Mesenteric fat pad (tissue), 1 donor: ENCODE measurements at places on chromosomes 1 and 21.

DNA sequence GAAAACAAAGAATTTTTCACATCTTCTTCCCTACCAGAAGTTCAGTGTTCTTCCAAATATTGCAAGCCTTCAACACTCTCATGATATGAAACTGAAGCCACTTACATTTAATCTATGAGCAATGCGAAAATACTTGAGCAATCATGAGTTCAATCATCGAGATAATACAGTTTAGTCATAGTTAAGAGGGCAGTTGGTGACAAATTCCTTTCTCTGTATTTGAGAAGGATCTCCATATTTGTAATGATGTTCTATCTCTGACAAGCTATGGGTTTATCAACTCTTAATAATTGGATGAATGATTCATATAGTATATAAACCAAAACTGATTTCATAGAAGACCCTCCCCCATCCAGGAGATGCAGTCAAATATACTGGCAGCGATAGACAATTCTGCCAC, 29.7 kb upstream of the PYHIN1 start:
- DNase-seq, result no peak

GRCh38 chr1:84635429-84635828, 54.8 kb downstream of the SSX2IP start:
- DNase-seq, result no peak

GRCh38 chr1:101237229-101237837, 514 bp downstream of the S1PR1 start:
- DNase-seq, result no peak

DNA sequence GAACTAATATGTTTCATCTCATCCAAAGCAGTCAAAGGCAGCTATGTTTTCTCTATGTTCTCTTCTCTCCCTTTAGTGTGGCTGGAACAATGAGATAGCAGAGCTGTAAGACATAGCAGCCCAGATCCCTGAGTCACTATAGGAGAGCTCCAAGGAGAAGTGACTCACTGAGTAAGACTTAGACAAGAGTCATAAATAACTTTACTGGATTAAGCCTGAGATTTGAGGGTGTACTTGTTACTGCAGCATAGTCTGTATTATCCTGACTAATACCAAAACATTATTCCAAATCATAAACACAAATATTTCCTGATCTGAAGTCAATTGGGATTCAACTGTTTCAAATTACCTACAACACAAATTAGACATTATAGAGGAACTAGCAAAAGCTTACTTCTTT, 3.9 kb downstream of the KRTAP19-8 start:
- no peak for DNase-seq

GRCh38 chr1:15065736-15066135, 87.8 kb upstream of the TMEM51 start:
- DNase-seq, result no peak

DNA sequence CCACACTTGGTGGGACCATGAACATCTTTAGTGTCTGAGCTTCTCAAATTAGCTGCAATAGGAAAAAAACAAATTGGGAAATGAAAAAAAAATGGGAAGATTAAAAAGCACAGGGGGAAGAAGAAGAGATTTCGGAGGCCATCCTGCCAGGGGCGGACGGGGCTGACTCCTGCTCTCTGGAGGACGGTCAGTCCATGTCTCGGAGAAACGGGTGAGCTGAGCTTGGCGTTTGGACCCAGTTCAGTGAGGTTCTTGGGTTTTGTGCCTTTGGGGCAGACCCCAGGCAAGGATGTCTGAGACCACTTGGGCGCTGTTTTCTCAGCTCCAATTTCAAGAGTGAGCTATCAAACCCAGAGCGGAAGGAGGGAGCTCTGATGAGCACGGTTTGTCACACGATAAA, 123.9 kb downstream of the PRDM2 start:
- peak; percentile 47 for DNase-seq

GRCh38 chr1:79568411-79568810, 561.9 kb upstream of the ADGRL4 start:
- no peak for DNase-seq

- DNase-seq, result no peak
Observed at GRCh38 chr1:230379928-230380327, 46.2 kb downstream of the PGBD5 start.

DNA sequence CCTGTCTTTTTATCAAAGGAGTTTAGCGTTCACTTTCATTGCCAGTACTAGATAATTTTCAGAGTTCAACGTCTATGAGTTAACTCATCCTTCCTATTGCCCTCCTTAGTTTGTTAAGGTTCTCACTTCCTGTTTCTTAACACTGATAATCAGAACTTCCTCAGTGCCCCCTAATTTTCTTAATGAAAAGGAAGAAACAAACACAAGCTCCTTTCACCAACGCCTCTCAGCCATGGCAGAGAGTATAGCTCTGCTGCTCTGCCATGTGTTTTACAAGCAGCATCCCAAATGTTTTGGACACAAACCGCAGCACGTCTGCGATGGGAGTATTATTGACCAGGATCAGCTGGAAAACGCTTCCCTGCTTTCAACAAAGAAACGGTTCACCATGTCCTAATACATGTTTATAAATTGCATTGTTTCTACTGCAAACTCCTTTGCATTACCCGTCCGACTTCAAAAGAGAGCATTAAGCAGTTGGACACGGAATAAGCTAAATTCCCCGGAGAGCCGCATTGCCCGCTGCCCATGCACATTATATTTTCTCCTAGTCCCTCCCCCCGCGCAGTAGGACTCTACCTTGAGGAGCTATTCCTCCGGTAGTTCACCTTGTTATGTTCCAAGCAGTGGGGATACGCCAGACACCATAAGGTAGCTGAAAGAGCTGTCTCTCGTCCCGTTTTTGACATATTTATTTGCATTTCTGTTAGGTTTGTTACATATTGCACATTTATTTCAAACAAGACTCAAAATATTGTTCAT, 561 bp downstream of the OLFM3 start:
- no peak for DNase-seq

- peak; percentile 68 for DNase-seq
Observed at GRCh38 chr21:33033094-33033951, 7.6 kb downstream of the OLIG2 start.

DNA sequence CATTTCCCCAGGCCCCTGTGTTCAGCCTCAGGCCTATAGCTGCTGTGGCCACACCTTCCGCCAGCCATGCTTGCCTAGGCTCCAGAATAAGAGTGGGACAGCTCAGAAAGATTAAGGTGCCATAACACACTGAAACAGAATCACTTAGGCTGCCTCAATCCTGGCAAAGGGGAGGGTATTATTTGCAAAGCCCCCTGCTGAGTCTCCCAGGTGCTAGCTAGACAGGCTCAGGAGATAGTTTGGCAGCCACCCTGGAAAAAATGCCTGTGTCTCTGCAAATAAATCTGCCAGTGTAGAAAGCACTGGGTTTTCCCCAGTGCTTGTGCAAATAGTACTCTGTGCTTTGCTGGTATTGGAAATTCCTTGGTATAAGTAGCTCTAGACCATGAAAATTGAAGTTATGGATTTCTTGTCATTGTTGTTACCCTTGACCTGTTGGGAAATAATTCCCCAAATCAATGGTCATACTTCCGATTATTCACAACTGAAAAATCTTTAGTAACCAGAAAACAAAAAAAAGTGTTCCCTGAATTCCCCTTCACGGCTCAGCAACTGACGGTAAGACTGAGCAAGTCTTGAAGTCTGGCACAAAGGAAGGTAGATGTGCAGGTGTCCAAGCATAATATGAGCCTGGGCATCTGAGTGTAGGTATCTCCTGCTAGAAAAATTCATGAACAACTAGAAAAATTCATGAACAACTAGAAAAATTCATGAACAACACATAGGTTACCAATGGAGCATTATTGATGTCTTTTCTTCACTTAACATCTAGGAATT, 56.9 kb downstream of the PROX1 start:
- DNase-seq, result no peak

GRCh38 chr1:29855561-29856160, 619.3 kb downstream of the PTPRU start:
- no peak for DNase-seq

DNA sequence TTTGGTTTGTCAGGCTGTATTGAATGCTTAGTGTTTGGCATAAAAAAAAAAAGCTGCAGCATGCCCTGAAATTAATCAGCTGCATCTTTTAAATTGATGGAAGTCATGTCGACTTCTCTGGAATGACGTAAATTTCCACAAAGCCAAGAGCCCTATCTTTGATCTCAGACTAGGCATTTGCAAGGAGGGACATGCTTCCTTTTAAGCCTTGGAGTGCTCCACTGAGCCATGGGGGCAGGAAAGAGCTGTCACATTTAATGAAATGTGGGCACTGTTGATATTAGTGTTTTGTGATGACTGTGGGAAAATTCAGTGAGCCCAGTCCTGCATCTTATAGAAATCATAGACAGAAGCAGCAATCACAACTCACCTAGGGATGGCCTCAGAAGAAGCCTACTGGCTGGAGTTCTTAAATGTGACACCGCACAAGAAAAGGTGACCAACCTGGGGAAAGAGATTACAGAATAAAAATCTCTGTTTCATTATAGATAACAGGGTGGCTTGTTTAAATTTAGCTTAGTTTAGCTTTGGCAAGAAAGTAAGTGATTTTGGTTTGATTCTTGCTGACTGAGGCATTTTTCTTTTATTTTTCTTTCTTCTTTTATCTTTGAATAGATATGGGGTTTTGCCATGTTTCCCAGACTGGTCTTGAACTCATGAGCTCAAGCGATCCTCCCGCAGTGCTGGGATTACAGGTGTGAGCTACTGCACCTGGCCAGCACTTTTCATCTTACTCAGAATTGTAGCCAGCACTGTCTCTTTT, 188.2 kb downstream of the HHAT start:
- DNase-seq, result no peak

GRCh38 chr1:72000809-72001208, 281.5 kb downstream of the NEGR1 start:
- DNase-seq, result no peak

DNA sequence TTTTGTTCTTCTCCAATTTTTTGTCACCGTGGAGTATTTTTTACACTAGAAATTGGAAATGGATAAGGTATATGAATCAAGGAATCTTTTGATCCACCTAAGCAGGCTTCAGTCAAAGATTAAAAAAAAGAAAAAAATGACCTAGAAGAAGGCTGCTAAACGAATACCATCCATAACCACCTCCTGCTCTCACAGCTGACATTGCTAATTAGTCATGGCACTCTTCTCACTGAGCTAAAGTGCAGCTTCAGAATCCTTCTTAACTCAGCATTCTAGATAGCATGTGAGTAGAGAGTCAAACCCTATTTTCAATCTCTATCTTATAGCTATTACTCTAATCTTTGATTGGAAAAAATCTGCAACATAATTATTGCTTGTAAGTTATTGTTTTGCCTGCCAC, 40.2 kb upstream of the ST6GALNAC5 start:
- DNase-seq, result no peak

- no peak for DNase-seq
Observed at GRCh38 chr1:53285969-53286760, 41.7 kb downstream of the LRP8 start.

- DNase-seq, result no peak
Observed at GRCh38 chr1:181490740-181491712, 7.7 kb downstream of the CACNA1E start.

DNA sequence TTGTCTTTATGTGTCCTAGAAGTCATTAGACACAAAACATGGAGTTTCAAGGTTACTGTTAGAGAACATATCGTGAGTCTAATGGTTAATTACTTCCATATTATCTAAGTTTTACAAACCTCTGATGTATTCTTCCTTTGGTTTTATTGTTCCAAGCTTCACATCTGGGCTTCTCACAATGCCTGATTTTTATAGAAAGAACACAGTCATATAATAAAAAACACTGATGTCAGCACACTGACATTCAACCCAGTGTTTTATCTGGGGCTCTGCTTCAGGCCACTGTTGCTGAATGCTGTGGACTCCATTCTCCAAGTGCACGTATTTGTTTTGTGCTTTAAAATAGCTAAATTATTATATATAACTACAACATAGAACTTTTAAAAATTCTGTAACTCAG, 232.9 kb downstream of the SMYD3 start:
- no peak for DNase-seq

- no peak for DNase-seq
Observed at GRCh38 chr1:151990856-151991198, 2.8 kb downstream of the S100A10 start.
